ENCODE measurements at places on chromosomes 3 and 15.

DNA sequence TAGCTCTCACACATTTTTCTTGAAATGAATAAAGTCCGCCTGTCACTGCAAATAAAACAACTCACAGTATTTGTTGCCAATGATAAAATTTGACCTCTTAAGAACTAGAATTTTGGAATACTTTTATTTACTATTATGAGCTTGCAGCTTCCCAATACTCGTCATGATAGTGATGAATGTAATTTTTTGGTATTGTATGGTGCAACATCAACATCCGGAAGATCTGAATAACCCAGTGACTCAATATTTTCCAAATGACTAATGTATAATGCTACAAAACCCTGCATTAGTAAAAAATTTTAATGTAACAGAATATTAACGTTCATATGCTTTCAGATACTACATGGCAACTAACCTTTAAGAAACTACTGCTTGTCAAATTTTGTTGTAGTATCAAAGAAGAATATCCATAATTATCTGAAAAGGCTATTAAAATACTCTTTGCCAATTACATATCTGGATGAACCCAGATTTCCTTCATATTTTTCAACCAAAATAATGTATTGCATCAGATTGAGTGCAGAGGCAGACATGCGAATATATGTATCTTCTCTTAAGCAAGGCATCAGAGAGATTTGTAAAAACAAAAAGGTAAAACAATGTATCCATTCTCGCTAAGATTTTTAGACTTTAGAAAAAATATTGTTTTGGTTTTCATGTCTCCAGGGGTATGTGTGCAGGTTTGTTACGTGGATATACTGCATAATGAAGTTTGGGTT lies 95.3 kb downstream of the IGF2BP2 start:
- no peak for DNase-seq

DNA sequence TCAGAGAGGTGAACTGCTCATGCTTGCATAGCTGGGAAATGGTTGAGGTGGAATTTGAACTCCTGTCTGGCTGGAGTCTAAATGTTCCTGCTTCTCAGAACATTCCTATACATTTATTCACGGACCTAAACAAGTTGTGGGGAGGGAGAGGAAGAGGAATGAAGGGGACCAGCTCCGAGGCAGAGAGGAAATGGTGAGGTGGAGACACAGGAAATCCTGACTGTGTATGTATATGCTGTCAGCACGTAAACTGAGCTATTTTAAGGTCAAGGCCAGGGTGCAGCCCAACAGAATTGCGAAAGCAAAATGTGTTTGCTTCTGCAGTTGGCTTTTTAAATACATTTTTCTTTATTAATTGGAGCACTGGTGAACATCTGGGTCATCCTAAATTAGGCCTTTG lies 74.1 kb upstream of the POMGNT2 start:
- peak; percentile 14 for DNase-seq

GRCh38 chr3:101857301-101857741 lies 8.0 kb downstream of the NFKBIZ start:
- DNase-seq: no peak

- no peak for DNase-seq
Observed at GRCh38 chr3:25479727-25480010, 51.6 kb downstream of the RARB start.

GRCh38 chr3:56347219-56347871 lies 120.9 kb downstream of the ERC2 start:
- DNase-seq: no peak

DNA sequence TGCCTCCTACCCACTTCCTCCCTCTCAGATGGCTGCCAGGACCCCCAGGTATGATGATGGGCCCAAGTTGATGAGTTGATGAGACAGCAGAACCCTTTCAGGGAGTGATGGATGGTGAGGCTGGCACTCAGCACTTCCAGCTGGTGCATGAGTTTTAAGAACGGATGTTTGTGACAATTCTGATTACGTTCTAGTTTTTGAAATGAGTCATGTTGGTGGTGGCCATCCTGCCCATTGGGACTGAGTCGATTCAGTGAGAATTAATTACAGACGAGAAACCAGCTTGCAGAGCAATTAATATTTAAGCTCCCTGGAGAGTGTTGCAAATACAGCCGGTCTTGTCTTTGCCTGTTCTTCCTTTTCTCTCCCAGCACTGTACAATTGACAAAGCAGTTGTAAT lies 56.9 kb upstream of the NR2C2 start:
- DNase-seq: no peak

DNA sequence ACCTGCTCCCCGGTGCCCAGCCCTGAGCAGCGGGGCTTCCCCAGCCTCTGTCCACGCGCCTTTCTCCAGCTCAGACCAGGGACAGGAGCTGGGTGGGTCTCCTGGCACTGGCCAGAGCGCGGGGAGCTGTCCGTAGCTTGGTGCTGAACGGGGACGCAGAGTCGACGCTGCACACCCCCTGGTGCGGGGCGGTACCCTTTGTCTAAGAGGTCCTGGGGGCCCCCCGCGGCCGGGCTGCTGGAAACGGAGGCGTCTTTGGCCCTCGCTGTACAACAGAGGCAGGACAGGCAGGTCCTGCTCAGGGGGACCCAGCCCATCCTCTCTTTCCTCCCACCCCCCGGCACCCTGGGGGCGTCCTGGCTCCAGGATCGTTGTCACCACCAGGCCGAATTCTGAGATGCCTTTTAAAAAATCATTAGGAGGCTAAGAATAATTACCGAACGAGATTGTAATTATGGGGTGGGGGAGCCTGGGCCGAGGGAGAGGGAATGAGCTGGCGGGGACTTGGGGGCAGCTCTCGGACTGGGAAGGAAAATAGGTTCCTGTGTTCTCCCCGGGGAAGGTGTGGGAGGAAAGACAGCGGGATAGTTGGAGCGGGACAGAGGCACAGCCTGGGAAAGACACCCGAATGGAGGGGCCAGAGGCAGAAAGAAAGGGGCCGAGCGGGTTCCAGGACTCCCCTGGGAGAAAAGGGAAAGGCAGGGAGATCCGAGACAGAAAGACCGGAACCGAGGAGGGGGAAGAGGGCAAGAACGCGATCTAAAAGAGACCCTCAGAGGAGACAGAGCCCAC lies 4.1 kb upstream of the SKOR1 start:
- no peak for DNase-seq

DNA sequence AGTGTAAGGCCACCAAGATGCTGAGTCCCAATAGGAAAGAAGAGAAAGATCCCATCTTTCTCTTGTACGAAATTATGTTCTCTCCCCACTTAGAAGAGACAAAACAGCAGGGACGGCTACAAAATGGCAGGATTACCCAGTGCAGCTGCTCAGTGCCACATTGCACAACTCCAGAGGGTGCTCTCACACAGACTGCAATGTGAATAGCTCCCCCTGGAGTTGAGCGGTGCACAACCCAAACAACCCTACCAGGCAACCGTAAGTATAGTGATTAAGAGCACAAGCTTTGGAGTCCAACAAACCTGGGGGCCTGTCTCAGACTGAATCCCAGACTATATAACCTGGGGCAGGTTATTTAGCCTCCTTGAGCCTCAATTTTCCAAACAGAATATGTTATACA lies 3.1 kb upstream of the BHLHE40 start:
- peak; percentile 59 for DNase-seq

DNA sequence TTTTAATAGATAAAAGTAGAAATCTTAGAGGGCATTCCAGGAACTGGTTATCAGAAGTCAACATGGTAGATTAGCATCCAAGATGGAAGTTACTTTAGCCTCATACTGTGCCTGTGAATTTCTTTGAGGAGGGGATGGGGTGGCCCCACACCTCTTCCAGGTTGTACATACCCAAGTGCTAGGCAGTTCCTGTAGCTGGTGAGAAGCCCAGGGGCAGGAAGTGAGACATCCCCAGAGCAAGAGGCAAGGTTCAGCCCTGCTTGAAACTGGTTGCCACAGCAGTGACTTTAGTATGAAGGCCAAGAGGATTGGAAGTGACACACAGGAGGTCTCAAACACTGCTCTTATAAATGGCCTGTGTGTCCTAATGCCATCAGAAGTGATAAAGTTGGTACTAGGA lies 11.9 kb downstream of the GTPBP8 start:
- DNase-seq: no peak

DNA sequence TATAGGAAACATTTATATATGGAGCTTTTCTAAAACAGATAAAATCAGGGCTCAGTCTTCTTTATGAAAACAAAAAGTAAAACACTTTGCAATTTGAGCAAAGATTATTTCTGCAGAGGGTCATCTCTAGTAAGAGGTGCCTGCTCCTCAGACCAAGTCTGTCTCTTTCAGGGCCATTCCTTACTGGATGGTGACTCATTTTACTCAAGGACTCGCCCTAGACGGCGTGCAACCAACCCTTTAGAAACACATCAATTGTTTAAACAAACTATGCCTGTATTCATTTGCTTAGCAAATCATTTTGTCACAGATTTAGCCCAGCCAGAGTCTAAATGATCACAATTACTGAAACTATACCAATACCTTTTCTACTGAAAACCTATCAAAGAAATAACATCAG lies 242.8 kb upstream of the ICE2 start:
- no peak for DNase-seq

Measured in stimulated activated CD4-positive, alpha-beta T cell treated with anti-CD3 and anti-CD28 coated beads, Interleukin-2, amount 100 ng/mL, for 24 hours (primary cell).